ENCODE measurements at places on chromosomes 5 and 9.

DNA sequence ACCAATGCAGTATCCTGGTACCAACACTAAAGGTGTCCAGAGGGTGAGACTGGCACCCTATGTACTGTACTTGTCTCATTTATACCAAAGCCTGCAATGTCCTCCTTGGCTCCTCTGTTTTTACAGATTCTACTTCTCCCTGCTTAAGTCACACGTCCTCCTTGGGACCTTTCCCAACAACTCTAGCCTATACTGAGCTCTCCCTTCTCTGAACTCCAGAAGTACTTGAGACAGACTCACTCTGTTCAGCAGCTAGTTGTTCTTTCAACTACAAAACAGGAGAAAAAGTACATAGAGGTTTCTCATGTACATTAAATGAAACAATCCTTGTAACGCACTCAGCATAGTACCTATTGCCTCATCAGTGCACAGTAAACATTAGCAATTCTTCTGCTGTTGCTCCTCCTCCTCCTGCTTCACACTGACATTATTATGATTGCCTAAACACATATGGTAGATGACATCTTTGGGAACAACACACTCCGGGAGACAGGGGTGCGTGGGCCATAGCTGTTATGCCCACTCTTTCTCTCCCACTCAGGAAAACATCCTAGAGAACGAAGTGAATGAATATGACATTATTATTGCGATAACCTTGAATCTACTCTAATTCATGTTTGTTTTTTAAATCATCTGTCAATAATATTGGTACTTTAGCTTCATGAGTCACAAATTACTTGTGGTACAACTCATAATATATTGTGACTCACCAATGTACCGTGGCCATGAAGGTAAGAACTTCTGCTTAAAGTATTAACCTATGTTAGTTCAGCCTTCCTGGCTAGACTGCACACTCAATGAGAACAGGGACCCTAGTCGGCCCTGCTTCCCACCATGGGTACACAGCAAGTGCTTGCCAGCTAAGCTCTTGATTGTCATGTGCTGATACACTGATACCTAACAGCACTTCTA, 180.3 kb upstream of the ADRA1B start:
- DNase-seq = no peak

GRCh38 chr5:81906086-81906485, 65.7 kb upstream of the ATG10 start:
- no peak for DNase-seq

DNA sequence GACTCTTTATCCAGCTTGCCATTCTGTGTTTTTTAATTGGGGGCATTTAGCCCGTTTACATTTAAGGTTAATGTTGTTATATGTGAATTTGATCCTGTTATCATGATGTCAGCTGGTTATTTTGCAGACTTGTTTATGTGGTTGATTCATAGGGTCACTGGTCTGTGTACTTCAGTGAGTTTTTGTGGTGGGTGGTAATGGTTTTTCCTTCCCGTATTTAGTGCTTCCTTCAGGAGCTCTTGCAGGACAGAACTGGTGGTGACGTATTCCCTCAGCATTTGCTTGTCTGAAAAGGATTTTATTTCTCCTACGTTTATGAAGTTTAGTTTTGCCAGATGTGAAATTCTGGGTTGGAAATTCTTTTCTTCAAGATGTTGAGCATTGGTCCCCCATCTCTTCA, 381.1 kb downstream of the MAN2A1 start:
- DNase-seq = no peak

GRCh38 chr5:78527925-78528324, 120.6 kb downstream of the LHFPL2 start:
- no peak for DNase-seq

GRCh38 chr5:107676702-107677101, 6.0 kb upstream of the EFNA5 start:
- DNase-seq = no peak

- DNase-seq = no peak
Measured at GRCh38 chr9:135122316-135122715, 34.8 kb downstream of the OLFM1 start.

- no peak for DNase-seq
Measured at GRCh38 chr9:108150736-108151586, 661.4 kb upstream of the KLF4 start.

GRCh38 chr9:133443982-133444381, 15.8 kb upstream of the CACFD1 start:
- no peak for DNase-seq

- DNase-seq = no peak
Measured at GRCh38 chr5:5616247-5616895, 193.9 kb downstream of the ICE1 start.

DNA sequence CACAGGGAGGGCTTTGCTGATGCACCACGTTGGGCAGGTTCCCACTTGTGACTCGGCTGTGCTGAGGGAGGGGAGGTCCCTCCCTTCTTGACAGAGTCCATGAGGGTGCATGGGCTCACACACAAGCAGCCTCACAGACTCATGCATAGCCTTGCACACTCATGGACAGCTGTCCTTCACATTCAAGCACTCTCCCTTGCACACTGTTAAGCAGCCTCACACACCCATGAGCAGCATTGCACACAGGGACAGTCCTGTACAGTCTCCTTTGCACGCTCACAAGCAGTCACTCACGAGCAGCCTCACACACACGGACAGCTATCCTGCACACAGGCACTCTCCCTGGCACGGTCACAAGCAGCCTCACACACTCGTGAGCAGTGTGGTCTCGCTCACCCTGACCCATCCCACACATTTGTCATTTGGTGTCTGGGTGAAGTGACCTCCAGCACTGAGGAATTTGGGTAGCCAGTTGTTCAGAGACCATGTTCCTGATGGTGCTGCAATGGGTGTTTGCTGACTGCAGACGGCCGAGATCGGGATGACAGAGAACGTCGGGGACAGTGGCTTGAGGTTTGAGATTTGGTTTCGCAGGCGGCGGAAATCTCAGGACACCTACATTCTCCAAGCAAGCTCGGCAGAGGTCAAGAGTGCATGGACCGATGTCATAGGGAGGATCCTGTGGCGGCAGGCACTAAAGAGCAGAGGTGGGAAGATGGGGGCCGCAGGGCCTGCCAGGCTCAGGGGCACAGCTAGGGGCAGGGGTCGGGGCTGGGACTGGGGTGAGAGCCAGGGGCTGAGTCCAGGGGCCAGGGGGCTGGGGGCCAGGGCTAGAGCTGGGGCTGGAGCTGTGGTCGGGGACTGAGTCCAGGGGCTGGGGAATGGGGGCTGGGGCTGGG, 17.7 kb upstream of the LRRC14B start:
- no peak for DNase-seq

GRCh38 chr5:42858031-42858643, 46.4 kb upstream of the SELENOP start:
- no peak for DNase-seq

DNA sequence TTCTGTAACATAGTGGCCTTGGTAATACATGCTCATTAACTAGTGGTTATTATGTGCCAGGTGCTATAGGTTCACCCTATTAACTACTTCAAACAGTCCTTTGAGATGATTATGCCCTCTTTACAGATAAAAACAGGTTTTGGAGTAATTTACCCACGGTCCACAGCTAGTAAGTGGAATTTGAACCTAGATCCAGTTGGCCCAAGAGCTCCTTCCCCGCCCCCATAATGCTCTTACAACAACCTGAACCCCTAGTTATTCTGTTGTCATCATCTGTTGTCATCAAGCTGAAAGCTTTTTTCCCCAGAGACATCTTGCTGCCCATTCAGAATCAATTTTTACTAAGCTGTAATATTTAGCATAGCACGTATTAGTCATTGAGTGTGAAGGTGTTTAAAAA, 23.2 kb downstream of the XPA start:
- no peak for DNase-seq

GRCh38 chr5:28691526-28691925, 1653.1 kb upstream of the CDH9 start:
- DNase-seq = no peak

GRCh38 chr5:96483878-96484277, 50.8 kb upstream of the PCSK1 start:
- DNase-seq = no peak

GRCh38 chr9:25716220-25716872, 38.1 kb upstream of the TUSC1 start:
- DNase-seq = no peak

DNA sequence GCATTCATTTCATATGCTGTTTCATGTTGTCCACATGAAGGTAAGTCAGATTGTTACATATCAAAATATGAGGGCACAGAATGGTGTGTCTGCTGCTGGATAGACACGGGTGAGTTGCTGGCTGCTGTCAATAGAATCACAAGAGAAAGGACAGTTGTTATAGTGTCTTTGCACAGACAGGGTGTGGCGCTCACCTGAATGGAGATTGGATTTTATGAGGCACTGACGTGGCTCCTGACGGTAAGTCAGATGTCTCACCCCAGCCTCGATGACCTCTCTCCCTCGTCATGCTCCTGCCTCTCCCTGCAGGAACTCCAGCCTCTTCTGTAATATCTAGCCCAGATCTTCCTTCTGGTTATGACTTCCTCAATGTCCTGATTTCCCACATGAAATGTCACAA, 75.4 kb upstream of the SELENOP start:
- no peak for DNase-seq

DNA sequence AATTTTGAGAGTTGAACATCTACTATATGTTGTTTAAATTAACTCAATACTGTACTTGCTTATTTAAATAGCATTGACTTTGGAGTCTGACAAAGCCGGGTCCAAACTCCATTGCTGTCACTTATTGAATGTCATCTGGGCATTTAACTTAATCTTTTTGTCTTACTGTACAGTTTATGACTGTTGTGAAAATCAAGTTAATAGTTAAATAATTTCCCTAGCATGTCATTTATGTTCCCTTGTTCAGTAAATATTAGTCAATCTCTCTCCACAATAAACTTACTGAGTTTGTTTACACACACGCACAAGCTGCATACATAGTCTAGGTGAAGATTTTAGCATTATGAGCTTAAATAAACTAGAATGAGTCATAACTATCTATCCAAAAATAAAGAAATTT, 6.3 kb upstream of the UGCG start:
- DNase-seq = no peak

GRCh38 chr9:19473605-19474004, 64.8 kb downstream of the ACER2 start:
- DNase-seq = no peak

DNA sequence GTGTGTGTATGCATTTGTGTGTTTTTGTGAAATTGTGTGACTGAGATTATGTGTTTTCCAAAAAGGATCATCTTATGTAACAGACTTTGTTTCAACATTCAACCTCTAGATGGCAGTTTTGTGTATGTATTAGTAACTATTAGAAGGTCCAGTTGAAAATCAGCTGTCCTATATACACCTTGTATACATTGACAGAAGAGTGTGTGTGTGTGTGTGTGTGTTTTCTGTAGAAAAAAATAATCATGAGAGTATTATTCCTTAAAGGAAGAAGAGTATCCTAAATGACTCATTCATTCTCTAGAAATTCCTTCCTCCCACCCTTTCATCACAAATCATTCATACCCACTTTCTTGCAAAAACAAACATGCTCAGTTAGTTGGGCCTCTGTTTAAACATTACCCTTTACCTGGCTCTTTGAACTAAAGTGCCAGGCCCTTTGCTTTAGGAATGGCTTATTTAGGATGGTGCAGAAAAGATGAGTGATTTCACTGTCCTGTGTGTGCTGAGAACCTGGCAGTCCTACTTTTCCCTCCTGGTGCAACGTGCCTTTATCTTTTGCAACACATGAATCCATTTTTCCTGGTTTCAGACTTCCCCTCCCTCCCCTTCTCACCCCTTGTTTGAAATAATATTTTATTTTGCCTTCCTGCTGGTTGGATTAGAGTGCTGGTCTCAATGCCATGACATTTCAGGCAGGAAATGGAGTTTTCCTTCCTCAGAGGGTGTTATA, 152.2 kb downstream of the ARHGAP26 start:
- no peak for DNase-seq

DNA sequence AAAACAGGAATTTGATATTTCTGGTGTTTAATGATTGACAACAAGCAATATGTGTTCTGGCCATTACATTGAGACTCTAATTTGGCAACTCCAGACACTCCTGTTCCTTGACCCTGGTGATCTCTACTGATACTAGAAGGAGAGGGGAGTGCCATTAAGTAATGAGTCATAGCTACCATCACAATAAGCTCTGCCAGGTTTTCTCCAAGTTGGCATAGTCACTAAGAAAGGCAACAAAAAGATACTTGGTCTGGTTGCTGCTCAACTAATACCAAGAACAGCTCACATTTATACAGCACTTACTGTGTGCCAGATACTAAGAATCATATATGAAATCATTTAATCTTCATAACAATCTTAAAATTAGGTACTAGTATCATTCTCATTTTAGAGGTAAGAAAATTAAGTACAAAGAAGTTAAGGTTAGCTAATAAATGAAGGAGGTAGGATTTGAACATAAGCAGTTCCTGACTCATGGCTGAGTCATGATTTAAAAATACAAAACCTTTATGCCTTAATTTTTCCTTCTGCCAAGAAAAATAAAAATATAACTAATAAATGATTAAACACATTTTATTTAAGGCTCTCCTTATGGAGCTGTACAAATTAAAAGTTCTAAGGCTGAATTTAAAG, 19.9 kb upstream of the PRXL2C start:
- DNase-seq = no peak

- no peak for DNase-seq
Measured at GRCh38 chr5:139670369-139671095, 22.4 kb downstream of the CXXC5 start.

DNA sequence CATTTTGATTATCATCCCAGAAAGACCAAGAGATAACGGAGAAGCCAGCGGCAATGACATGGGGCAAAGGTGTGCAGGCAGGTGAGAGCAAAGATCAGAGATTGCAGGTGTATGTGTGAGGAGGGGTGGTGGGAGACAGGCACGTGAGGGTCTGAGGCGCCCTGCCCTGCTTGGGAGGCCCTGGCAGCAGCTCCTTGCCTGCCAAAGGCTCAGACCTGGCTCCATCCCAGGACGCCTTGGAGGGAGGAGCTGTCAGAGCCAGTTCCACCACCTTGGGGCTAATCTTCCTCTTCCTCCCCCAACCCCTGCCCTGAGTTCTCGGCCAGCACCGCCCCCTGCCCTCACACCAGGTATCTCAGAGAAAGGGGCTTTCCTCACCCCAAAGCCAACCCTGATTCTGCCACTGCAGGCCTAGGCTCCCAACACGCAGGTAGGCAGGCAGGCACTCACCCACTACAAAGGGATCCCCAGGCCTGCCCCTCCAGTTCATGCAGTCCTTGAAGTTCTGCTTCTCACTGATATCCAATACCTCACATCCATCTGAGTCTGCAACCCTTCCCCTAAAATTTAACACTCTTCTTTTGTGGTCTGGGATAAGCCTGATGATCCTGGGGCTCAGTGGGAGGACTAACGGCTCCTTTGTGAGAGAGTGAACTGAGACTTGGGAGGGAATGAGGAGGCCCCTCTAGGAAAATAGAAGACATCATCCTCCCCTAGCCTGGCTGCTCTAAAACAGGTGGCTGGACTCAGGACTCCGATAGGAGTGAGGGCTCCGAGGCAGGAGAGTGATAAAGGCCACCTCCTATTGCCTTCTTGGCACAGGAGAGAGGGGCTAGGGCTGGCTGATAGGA, 1.8 kb downstream of the AQP3 start:
- peak; percentile 37 for DNase-seq

GRCh38 chr5:174843263-174844250, 119.2 kb downstream of the MSX2 start:
- no peak for DNase-seq
